ENCODE measurements at places on chromosomes 2 and 18. TPM values are rescaled to one million over a fixed set of nuclear protein-coding genes. Genes with fewer than 3 reads are reported as not detected.
A peak's percentile ranks its signal among the peaks of the same experiment; 100 is the strongest.

DNA sequence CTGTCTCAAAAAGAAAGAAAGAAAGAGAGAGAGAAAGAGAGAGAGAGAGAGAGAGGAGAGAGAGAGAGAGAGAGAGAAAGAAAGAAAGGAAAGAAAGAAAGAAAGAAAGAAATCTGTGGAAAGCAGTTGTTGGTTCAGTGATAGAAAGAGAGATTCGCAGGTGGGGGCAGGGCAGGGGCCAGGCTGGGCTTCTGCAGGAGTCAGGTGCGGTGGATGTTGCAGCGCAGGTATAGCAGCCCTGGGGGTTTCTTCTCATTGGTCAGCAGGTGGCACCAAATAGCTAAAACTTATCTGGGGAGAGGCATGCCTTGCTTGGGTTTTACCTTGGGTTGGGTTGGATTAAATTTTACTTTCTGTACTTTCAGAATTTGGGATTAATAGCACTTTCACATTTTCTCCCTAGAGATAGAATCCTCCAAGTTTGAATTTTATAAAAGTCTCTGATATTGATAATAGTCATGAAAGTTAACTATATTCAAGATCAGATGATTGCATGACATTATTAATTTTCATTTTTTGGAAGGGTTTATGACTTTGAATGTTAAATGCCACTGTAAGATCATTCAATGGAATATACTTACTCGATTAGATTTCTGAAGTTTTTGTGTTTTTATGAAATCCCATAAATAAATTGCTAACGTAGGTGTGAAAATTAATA, 66.6 kb downstream of the SPTBN1 start:
- peaks cover 21% of the 10 kb centered on the region for H3K36me3 ChIP-seq
- H3K27me3 ChIP-seq, result no peaks in the 10 kb centered on the region
- H3K4me1 ChIP-seq, result peaks cover 99% of the 10 kb centered on the region

DNA sequence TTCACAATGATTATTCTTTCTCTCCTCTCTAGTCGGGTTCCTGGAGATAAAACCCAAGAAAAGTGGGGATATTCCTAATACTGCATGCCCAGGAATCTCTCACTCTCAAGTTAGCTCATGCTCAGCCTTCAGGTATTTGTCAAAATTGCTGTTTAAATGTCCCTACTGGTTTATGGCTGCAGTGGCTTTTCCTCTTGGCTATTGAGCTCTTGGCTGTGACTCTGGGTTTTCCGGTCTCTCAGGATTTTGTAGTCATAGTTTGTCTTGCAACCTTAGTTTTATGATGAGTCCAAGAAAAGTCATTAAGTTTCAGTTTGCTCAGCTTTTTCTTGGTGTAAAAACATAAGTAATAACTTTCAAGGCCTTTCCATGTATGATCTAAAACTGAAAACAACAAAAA, 820.7 kb upstream of the HS6ST1 start:
- no peak overlapping the region for H3K4me3 ChIP-seq
- H3K27ac ChIP-seq, result no peak overlapping the region
- DNase-seq, result no peak
- no peaks in the 10 kb centered on the region for H3K4me1 ChIP-seq

Gene SLC19A3
- 0.74 TPM for total RNA-seq

- H3K27me3 ChIP-seq, result peaks cover 100% of the 10 kb centered on the region
- DNase-seq, result peak; percentile 33
Measured at GRCh38 chr18:50194631-50195532, at the start of gene MYO5B. MYO5B (minus strand) TSS chr18:50195147; CDS start chr18:50194793, 354 bp downstream.

GRCh38 chr18:33128581-33128980, 311.9 kb downstream of the CCDC178 start:
- no peak overlapping the region for H3K27ac ChIP-seq
- H3K36me3 ChIP-seq, result no peaks in the 10 kb centered on the region
- H3K4me3 ChIP-seq, result no peak overlapping the region
- DNase-seq, result no peak

- no peak for DNase-seq
- H3K36me3 ChIP-seq, result no peaks in the 10 kb centered on the region
- H3K27ac ChIP-seq, result no peak overlapping the region
- no peak overlapping the region for H3K4me3 ChIP-seq
Measured at GRCh38 chr18:10444314-10445006, 10.0 kb upstream of the APCDD1 start.

GRCh38 chr18:35116784-35117318, 75.6 kb downstream of the MAPRE2 start:
- no peak overlapping the region for H3K4me3 ChIP-seq
- H3K27me3 ChIP-seq, result no peaks in the 10 kb centered on the region
- peaks cover 65% of the 10 kb centered on the region for H3K4me1 ChIP-seq
- H3K36me3 ChIP-seq, result no peaks in the 10 kb centered on the region
- peak overlapping the region; percentile 93 for H3K27ac ChIP-seq

DNA sequence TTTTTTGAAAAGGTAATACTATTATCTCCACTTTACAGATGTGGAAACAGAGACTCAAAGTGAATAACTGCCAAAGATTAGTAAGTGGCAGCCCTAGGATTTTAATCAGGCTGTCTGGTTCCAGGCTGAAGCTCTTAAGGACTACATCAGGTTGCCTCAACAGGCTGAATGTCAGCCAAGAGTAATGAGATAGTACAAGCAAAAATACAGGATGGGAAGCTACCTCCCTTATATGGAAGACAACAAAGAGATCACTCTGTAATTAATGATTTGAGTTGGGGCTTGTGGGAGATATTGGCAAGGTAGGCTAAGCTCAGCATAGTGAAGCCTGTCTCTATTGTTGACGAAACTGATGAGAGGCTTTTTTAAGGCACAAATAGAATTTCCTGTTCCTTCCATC, 323.1 kb downstream of the KCNJ3 start:
- DNase-seq, result no peak
- H3K36me3 ChIP-seq, result no peaks in the 10 kb centered on the region
- no peaks in the 10 kb centered on the region for H3K4me1 ChIP-seq
- no peak overlapping the region for H3K27ac ChIP-seq
- H3K4me3 ChIP-seq, result no peak overlapping the region

DNA sequence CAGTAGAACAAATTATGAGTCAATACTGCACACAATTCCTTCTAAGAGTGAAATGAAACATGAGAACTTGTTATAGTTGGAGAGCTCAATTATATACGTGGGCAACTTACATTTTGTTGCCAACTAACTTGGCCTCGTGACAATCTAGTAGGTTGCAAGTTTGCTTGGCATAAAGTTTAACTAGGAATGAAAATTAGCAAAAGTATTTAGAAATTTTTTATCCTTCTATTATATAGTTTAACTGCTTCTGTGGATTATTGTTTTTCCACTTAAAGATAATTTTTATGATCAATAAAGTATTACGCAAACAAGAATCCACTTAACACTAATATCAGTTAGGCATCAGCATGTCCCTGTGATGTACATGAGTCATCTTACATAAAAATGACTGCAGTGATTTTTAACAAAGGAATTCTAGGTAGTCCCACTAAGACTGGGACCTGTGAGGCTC, 41.1 kb downstream of the FAM124B start:
- no peaks in the 10 kb centered on the region for H3K36me3 ChIP-seq
- no peak for DNase-seq
- no peaks in the 10 kb centered on the region for H3K4me1 ChIP-seq
- H3K27ac ChIP-seq, result no peak overlapping the region
- no peak overlapping the region for H3K4me3 ChIP-seq
- no peaks in the 10 kb centered on the region for H3K27me3 ChIP-seq

DNA sequence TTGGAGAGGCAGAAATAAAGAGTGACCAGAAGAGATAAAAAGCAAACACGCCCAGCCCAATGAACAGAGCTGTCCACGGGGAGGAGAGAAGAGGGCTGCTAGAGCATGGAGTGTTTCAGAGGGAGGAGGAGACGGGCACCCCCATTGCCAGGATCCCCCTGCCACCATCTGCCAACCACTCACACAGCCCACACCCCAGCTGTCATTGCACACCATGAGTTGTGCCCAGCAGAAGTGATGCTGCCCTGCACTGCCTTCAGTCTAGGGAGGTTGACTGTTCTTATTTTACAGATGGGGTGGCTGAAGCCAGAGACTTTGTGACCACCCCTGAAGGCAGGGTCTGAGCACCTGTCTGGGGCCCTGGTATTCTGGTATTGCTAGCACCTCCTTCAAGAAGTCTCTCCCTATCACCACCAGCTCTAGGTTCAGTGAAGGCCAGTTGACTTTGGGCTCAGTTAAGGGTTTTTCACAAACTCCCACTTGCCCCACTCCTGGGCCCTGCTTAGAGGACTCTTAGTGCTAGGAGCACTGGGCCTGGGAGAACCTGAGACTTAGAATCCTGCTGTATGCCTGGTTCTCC, 2.4 kb downstream of the FABP1 start:
- H3K36me3 ChIP-seq, result no peaks in the 10 kb centered on the region
- no peak overlapping the region for H3K4me3 ChIP-seq
- no peak for DNase-seq
- H3K4me1 ChIP-seq, result no peaks in the 10 kb centered on the region
- H3K27me3 ChIP-seq, result peaks cover 33% of the 10 kb centered on the region

DNA sequence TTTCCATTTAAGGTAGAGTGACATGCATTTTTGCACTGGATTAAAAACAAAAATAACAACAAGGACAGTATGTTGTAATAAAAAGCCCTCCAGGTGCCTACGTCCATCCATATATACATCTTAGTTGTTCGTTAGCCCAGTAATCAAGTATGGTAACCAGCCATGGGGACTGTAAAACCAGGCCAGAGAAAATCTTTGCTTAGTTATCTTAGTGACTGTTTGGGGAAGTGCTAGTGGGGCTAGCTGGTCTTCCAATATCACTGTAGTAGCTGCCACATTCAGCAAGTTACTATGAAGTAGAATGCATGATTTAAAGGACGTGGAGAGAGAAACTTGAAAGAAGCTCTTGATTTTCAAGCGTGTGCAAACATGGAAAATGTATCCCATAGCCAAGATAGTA, 95.9 kb upstream of the STON1 start:
- no peak for DNase-seq
- H3K36me3 ChIP-seq, result no peaks in the 10 kb centered on the region
- H3K27ac ChIP-seq, result peak overlapping the region; percentile 48
- no peak overlapping the region for H3K4me3 ChIP-seq
- peaks cover 9% of the 10 kb centered on the region for H3K4me1 ChIP-seq

DNA sequence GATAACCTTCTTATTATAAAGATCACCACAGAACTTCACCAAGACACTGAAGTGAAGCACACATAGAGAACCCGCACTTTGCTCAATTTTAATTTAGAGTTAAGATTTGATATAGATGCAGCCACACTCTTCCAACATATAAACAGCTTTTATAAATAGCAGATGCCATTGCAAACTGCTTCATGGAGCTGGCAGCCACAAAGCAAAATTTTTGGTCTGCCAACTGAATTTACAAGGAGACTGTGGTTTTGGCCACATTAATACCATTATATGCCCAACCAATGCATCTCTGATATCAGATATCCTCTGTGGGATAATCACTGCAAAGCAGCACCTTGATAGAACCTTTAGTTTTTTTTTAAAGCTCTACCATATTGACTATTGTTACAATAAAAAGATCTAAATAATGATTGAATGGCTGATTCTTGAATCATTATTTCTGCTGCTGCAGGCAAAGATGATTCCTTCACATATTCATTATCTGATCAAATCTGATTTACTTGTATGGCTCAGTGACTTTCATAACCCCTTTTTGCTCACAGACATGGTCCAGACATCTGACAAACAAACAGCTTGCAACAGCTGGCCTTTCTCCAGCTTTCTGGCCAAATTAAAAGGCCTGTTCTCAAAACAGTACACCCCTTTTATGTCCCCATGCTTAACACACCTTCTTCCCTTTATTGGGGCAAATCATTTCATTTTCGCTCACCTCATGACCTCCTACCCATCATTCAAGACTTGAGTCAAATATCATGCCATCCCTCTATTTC, 88.4 kb downstream of the METTL4 start:
- no peak overlapping the region for H3K27ac ChIP-seq
- no peaks in the 10 kb centered on the region for H3K27me3 ChIP-seq
- no peaks in the 10 kb centered on the region for H3K36me3 ChIP-seq
- H3K4me3 ChIP-seq, result no peak overlapping the region

GRCh38 chr2:138490673-138491494, 10.7 kb upstream of the SPOPL start:
- no peak for DNase-seq
- H3K27ac ChIP-seq, result no peak overlapping the region
- no peaks in the 10 kb centered on the region for H3K36me3 ChIP-seq
- H3K27me3 ChIP-seq, result no peaks in the 10 kb centered on the region
- no peak overlapping the region for H3K4me3 ChIP-seq

GRCh38 chr18:3332376-3332775, 70.4 kb downstream of the MYL12B start:
- no peaks in the 10 kb centered on the region for H3K27me3 ChIP-seq
- no peak for DNase-seq
- no peaks in the 10 kb centered on the region for H3K36me3 ChIP-seq
- H3K4me3 ChIP-seq, result no peak overlapping the region
- H3K4me1 ChIP-seq, result no peaks in the 10 kb centered on the region

DNA sequence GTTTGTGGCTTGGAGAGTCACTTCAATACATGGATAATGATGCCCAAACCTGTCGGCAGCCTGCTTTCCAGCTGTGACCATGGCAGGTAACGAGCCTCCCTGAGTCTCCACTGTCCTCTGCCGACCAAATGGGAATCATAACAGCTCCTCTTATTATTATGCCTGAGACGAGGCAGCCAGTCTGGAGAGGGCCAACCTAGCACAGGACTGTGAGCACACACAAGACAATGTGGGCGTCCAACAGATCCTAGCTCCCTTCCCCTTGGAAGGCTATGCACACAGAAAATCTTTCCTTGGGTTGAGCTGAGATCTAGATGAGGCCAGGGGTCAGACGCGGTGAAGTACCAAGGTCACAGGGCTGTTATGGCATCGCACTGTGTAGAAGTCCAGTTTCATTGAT, 890 bp upstream of the SLC4A3 start:
- H3K27me3 ChIP-seq, result peaks cover 30% of the 10 kb centered on the region
- no peaks in the 10 kb centered on the region for H3K36me3 ChIP-seq
- peak overlapping the region; percentile 97 for H3K27ac ChIP-seq
- H3K4me1 ChIP-seq, result peaks cover 58% of the 10 kb centered on the region
- peak overlapping the region; percentile 69 for H3K4me3 ChIP-seq
- DNase-seq, result no peak

Gene GKN1
- total RNA-seq, result not detected

GRCh38 chr2:45173513-45173912, 164.3 kb upstream of the SIX2 start:
- H3K27ac ChIP-seq, result no peak overlapping the region
- peaks cover 85% of the 10 kb centered on the region for H3K27me3 ChIP-seq
- H3K36me3 ChIP-seq, result no peaks in the 10 kb centered on the region
